Left lobe of liver (tissue), 2 donors: ENCODE measurements at places on chromosomes 11 and 22.

- DNase-seq: no peak
Measured at GRCh38 chr11:129287920-129288319, 87.7 kb upstream of the BARX2 start.

- DNase-seq: no peak
Measured at GRCh38 chr22:46453829-46454503, 83.5 kb downstream of the CELSR1 start.

DNA sequence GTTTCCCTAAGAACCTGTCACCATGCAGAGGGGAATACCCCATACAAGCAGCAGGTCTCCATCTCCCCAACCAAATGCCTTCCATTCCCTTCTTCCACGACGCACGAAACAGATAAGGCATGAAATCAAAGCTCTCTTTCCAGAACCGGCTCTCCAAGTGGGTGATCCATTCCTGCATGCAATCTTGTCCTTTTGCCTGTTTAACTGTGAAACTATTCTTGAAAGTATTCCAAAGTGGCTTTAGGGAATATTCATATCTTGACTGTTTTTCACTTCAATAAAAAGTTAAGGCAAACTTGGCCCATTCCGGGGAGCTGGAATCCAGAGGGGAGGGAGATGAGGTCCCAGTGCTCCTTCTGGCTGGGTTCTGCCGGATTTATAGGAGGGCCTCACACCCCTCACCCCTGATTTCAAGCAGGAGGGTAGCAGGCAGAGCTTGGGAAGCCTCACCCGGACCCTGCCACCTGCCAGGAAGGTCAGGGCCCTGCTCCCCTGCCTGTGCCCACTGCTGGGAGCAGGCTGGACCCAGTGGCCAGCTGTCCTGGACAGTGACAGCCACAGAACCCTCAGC is 60.9 kb downstream of the SCGB1A1 start:
- no peak for DNase-seq

DNA sequence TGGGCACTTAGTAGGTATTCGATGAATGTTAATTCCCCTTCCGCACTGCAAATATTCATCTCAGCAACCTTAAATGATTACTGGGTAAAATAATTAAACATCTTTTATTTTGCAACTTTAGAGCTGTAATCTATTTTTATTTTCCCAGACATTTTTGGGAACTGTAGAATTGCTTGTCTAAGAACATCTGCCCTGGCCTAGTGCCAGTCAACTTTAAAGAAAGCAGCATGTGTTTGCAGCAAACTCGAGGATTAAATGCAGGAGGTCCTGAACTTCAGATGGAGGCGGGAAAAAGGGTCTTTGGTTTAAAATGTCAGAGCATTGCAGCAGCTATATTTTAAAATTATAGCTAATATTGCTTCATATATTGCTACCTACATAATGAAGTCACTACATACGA is 190.0 kb downstream of the PGR start:
- no peak for DNase-seq

DNA sequence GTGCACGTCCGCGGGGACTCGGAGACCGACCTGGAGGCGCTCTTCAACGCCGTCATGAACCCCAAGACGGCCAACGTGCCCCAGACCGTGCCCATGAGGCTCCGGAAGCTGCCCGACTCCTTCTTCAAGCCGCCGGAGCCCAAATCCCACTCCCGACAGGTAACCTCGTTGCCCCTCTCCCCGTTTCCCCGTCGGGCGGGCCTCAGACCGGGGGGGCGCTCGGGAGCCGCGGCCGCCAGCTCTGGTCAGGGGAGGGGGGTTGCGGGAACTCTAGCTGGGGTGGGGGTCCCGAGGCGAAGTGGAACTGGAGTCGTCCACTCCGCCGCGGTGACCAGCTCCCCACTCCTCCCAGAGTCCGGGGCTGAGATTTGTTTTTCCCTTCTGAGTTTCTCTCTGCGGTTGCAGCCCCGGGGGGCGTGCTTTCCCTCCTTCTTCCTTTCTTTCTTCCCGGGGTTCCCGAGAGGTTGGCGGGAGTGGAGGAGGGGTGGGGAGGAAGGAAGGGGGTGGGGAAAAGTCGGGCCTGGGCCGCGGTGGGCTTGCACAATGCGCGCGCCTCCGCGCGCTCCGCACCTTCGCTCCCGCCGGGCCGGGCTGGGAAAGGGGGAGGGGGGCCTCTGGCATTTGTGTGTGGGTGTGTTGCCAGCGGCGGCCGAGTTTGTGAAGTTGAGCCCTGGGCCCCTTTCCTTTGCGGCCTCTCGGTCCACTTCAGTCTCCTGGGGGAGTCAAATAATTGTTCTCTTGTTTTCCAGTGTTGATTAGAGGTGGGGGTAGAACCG is 952 bp downstream of the YAP1 start:
- peak; percentile 81 for DNase-seq

- DNase-seq: no peak
Measured at GRCh38 chr11:117314840-117315239, 1.2 kb downstream of the BACE1 start.

GRCh38 chr11:9803685-9804418 is 140.0 kb downstream of the SWAP70 start:
- no peak for DNase-seq

- DNase-seq: no peak
Measured at GRCh38 chr11:101686514-101686913, 102.7 kb upstream of the TRPC6 start.

DNA sequence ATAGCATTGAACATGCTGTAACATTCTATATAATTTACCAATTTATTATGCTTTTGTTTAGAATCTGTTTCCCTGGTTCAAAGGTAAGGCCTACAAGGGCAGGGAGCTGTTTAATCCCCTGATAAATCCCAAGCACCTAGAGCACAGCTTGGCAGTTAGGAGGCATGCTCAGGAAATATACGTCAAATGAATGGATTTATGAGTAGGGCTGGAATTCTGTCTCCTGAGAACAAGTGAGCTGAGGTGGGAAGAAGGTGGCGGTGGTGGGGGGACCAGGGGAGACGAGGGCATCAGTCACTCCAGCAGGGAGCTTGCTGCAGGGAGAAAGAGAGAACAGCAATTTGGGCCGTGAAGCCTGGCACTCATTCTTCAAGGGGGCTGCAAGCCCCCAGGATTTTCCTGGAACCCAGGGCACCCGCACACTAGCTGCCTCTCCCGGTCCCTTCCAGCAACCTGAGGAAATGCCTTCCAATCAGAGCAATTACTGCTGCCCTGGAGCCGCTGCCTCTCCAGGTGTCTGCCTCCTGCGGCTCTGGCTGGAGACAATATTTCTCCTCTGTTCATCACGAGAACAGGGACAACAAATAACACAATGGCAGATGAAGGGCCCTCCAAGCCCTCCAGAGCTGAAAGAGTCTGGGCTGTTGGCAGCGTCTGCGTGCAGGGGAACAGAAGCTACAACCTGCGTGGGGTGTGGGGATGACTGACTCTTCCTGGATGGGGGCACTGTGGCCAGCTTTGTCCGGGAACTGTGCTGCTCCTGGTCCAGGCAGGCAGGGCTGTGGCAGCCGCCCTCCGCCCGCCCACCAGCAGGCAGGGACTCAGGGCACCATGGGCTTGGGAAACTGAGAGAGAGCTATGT is 233.4 kb downstream of the ST3GAL4 start:
- DNase-seq: no peak

DNA sequence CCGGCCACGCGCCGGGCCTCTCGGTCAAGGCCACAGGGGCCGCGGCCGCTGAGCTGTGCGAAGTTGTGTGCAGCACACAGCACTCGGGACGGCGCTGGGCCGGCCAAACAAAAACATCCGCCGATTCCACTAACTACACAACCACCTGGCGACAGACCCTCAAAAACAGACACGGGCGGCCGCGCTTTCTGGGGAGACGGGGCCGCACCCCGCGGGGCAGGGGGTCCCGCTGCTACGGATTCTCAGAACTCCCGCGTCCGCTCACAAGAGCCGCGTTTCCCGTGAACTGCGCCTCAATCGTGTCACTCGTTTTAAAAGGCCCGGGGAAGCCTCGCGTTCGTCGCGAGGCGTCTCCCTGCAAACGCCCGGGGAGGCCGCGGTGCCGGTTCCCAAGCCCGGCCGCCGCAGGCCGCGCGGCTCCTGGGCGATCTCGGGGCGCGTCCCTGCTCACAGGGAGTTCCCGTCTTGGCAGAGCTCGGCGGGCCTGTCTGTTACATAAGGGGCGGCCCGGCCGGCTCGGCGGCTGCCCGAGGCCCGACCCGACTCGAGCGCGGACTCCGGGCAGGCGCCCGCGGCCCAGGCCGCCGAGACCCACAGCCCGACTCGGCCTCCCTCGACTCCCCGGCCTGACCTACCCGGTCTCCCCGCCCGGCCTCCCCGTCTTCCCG is 936 bp downstream of the BRD1 start:
- DNase-seq: peak; percentile 62
